ENCODE measurements at places on chromosomes 2 and 18.

DNA sequence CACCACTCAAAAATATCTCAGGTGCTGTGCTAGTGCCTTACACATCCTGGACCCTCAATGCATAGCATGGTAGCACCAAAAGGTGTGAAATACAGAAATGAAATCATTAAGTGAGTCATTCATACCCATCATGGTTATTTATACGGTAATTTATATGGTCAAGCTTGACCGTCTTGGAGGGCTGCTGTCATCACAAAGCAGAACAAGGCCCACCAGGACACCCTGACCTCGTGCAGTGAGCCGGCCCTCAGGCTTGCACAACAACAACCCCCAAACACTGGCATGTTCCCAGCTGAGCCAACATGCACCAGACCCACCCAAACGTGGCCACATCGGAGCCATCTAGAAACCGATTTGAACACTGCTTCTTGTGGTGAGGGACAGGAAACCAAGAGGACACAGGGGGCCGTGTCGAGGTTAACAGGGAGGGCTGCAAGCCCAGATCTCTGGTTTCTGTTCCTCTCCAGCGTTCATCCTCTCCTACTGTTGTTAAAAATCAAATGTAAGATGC, 378.5 kb upstream of the ID2 start:
- DNase-seq, result no peak

- DNase-seq, result no peak
Observed at GRCh38 chr2:120832296-120833070, 96.8 kb downstream of the GLI2 start.

DNA sequence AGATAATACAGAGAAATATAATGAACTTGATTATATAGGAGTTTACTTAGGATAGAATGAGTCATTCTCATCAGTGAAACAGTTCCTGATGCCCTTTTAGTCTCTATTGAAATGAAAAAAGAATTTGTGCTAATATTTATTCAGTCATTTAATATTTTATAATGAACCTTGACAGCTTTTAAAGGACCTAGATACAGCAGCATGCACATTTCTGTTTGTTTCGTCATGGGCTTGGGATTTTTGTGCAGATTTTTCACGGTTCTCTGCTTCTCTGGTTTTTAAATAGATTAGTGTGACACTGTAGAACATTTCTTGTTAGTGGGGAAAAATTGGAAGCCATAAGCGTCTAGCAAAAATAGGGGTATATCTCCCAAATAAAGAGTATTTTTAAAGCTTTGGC, 60.7 kb downstream of the NABP1 start:
- DNase-seq, result no peak

DNA sequence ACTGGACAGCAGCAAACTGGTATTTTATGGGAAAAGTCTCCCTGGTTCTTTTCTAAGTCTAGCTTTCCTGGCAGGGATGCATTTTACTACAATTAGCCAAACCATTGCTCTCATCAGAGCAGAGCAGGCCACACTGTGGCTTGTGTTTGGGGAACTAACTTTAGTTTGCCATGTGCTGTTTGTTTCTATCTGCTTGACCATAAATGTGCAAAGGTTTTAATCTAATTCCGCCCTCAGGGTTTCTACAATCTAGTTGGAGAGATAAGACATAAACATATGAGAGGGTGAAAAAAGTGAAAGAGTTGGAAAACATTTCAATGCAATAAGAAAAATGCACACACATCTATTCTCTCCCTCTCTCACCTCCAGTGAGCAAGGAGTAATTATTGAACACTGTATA, 86.9 kb upstream of the MAPK4 start:
- DNase-seq, result no peak

All from AG09309 (cell line).